ENCODE measurements at places on chromosomes 5 and 9.

DNA sequence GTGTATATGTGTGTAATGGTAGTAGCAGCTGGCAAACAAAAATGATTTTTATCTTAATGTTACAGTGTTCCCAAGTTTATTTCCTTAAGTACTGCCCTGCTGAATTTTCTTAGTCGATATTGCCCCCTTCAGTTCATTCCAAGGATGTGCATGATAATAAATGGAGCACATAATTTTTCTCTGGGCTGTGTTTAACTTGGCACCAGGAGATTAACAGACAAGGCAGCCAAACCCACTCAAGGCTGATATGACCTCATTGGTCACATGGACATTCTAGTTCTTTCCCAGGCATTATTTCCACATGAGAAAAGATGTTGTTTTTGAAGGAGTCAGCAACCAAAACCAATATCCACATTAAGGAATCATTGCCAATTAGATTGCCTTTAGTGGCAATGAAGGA lies 61.8 kb downstream of the COX7C start:
- peak; percentile 76 for DNase-seq

- no peak for DNase-seq
These were observed 51.7 kb downstream of the ERGIC1 start for GRCh38 chr5:172885597-172886340.

GRCh38 chr5:159552751-159553150 lies 222.5 kb upstream of the IL12B start:
- no peak for DNase-seq

GRCh38 chr5:115484368-115484767 lies 60.2 kb downstream of the FEM1C start:
- DNase-seq, result no peak

GRCh38 chr9:127291246-127291778 lies 26.7 kb downstream of the GARNL3 start:
- no peak for DNase-seq
